Hematopoietic multipotent progenitor cell (in vitro differentiated cells): ENCODE measurements at places on chromosomes 7 and 10. TPM values are rescaled to one million over a fixed set of nuclear protein-coding genes. Genes with fewer than 3 reads are reported as not detected.

The GFRA1 gene
- total RNA-seq, result under 0.01 TPM

The CNTNAP2 gene
- 0.54 TPM for total RNA-seq

The NACAD gene
- total RNA-seq, result 0.27 TPM

The ZNF853 gene
- total RNA-seq, result 13.2 TPM

The SLC18A3 gene
- under 0.01 TPM for total RNA-seq

The PPP3CB gene
- 7.8 TPM for total RNA-seq

DNA sequence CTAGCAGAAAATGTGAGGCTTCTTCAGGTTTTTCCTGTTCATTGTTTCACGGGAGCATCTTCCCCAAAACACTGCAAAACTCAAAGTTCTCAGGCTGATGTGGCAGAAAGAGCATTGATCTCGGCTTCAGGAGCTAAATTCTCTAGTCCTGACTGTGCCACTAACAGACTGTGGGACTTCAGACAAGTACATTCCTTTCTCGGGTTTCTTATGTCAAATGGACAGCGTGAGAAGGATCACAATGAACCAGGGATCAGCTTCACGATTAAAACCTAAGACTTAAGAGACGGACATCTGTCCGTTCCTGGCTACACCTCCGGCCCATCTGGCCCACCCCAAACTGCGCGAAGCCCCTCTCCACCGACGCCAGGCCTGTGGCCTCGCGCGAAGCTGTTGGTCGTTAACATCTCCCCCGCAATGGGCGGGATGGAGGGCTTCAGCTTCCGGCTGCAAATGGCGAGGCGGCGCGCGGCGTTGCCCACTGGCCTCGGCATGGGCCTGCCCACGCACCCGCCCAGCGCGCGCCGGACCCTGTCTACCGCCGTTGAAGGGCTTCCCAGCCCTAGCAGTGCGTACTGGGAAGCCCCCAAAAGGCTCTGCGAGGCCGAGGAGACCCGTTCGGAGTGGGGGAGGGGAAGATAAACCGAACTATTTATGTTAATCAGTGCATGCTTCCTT lies 549 bp upstream of the DDX50 start:
- DNase-seq, result no peak

GRCh38 chr10:93601146-93601773 lies at the start of gene RBP4:
RBP4 (minus strand) TSS chr10:93601235; CDS start chr10:93601028, 207 bp downstream.
- no peak for DNase-seq

- DNase-seq, result no peak
These were observed 3.6 kb downstream of the PRSS37 start for GRCh38 chr7:141837683-141838082.

DNA sequence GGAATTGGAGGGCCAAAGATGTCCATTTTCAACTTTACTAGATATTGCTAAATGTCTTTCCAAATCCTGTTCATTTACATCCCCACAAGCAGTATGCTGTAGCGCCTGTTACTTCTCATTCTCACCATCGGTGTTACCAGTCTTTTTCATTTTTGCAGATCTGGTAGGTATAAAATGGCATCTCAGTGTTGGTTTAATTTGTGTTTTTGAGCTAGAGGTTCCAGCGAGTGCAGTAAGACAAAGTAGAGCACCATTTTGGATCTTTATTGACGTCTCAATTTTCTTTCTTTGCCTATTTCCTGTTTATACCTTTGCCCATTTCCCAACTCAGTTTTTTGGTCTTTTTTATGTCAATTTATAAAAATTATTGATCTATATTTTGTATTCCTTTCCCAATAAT lies 55.6 kb downstream of the NRF1 start:
- no peak for DNase-seq

DNA sequence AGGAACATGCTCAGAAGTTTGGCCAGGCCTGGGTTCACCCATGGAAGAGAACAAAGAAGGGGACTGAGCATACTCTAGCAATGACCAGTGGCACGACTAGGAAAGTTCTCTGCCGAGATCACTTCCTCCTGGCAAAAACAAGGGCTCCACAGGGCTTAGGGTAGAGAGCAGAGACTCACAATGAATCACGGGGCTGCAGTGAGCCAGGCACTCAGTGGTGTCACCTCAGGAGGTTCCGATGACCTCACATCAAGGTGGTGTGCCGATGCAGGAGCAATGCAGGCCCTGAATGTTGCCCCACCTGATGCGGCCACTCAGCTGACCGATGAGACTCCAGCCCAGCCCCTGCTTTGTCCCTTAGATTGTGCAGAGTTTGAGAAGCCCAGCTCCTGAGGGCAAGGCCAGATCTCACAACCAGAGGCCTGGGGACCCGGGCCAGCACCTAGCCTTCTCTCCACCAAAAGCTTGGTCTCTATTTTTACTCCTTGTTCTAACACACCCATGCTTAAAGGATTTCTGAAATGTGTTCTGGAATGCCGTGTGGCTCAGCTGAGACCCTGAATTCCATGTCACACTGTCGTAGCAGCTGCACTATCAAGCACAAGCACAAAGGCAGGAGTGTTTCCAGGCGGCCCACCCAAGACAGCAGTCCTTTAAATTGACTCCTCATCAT lies 60.9 kb downstream of the COBL start:
- DNase-seq, result no peak

- no peak for DNase-seq
These were observed 455.7 kb upstream of the GALNT17 start for GRCh38 chr7:70676243-70676642.

- DNase-seq, result no peak
These were observed 441 bp downstream of the FZD8 start for GRCh38 chr10:35641676-35642034.
